Stimulated activated CD4-positive, alpha-beta T cell treated with anti-CD3 and anti-CD28 coated beads, Interleukin-12 subunit alpha, Interleukin-12 subunit beta, amount 100 ng/mL, for 24 hours (primary cell): ENCODE measurements at places on chromosomes 3 and 15.

- no peak for DNase-seq
Observed at GRCh38 chr15:74789171-74789631, 7.3 kb downstream of the CSK start.

DNA sequence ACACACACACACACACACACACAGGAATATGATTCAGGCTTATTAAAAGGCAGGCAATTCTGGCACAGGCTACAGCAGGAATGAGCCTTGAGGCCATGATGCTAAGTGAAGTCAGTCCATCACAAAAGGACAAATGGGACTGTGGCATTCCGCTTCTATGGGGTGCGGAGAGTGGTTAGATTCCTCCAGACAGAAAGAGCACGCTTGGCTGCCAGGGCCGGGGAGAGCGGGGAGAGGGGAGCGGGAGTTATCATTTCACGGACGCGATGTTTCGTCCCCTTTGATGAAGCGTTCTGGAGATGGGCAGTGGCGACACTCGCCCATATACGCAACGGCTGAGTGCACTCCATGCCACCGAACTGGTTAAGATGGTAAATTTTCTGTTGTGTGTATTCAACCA is 58.5 kb upstream of the FAM174B start:
- DNase-seq: no peak

GRCh38 chr3:41200669-41201021 is 1.3 kb downstream of the CTNNB1 start:
- DNase-seq: peak; percentile 3

- DNase-seq: no peak
Observed at GRCh38 chr3:172082269-172082668, 42.9 kb downstream of the FNDC3B start.

- no peak for DNase-seq
Observed at GRCh38 chr3:64327100-64327804, 102.0 kb upstream of the PRICKLE2 start.

DNA sequence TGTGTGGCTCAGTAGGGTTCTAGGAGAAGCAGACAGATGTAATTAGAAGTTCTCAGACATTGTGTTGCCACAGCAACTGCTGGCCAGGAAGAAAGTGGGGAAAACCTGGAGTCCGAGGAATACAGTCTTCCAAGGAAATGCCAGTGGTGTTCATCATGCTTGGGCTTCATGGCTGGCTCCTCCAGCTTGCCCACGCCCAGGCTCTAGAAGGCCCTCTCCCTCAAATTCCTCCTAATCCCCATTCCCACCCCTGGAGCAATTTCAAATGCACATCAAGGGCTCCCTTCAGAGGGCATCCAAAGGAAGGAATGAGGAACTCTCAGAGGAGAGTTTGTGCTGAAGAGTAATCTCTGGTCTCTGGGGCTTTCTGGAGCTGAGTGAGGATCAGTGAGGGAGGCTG is 21.9 kb downstream of the FSTL1 start:
- DNase-seq: no peak
